ENCODE measurements at places on chromosomes 11 and 22.

DNA sequence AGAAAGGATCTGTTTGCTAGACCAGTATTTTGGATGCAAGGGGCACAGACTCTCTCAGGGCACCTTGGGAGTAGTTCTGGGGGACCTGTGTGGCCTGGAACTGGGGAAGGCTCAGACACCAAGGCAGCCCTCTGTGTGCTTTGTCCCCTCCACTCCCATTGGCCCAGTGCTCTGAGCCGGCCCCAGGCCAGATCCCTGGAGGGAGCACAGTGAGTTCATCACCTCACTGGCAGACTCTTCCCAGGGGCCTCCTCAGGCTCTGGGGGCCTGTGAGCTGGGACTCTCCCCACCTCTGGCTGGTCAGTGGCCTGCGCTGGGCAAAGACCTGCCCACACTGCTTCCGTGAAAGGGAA, 51.7 kb downstream of the CHRDL2 start:
- no peak for DNase-seq

DNA sequence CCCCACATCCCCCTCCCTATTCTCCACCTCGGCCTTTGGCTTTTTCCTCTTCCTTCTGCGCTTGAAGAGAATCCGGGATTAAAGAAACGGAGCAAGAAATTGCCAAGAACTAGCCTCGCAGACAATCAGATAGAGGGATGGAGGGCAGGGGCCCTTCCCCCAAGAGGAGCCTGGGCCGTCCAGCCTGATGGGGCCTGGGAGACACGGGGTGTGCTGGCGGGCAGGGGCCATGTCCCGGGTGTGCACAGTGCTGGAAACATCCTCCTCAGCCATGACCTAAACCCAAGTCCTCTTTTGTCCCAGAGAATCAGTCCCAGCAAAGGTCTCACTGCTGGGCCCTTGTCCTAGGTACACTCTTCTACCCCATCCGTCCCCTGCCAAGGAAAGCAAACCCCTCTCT, 47.7 kb upstream of the LMO1 start:
- DNase-seq = no peak

DNA sequence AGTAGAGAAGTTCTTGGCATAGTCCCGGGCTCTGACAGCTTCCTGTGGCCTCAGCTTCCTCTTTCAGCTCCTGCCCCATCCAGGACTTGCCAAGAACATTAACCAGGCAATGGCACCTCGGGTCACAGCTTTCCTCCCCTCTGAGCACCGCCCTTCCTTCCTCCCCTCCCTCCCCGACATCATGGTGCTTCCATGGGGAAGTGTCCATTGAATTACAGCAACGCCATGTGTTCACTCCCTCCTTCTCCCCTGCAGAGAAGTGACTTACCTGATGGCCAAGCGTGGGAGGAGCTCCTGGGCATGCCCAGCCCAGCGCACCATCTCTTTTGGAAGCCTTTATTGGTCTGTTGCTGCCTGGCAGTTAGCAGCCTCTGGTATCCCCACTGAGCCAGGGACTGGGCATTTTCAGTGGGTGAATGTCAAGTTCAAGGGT, 25.8 kb upstream of the DAGLA start:
- DNase-seq = peak; percentile 25

DNA sequence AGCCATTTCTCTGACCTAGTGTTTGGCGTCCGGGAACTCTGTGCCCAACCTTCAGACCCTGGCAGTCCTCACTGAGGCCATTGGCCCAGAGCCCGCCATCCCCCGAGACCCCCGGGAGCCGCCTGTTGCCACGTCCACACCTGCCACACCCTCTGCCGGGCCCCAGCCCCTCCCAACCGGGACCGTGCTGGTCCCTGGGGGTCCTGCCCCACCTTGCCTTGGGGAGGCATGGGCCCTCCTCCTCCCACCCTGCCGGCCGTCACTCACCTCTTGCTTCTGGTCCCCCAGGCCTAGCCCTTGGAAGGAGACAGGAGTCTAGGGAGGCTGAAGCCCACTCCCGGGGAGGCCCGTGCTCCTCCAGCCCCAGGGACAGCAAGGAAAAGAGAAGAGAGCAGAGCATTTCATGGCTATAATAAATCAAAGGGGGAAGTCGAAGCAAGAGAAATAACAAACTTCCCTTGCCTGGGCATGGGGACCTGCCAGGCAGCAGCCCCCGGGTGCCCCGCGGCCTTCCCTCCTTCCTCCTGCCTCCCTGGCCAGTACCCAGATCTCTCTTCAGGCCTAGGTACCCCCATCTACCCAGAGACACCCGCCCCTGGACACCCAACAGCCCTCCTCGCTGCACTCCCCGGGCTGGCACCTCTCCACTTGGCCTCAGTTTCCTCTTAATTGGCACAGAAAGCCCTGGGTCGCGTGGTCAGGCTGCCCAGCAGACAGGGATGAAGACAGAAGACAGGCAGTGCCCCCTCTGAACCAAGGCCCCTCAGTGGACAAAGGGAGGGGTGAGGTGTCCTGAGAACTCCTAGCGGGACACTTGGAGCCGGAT, 13.0 kb upstream of the SLC39A13 start:
- DNase-seq = no peak

- no peak for DNase-seq
These were observed 2.0 kb downstream of the SIPA1 start for GRCh38 chr11:65639623-65640482.

DNA sequence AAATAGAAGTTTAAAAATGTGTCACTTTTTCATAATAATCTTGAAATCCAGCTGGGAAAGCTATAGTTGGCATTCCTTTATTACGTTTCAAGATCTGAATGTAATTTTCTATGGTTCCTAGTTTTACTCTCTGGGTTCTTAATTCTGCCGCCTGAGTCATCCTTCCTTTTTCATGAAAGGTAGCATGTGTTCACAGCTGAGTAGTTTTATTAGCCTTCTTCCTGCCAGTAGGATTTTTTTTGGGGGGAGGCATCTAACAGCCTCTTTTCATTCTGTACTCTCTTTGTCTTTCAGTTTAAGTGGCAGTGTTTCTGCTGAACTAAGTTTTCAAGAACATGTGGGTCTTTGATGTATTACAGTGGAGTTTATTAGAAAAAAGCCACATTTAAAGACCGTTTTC, 36.5 kb downstream of the OR2AG2 start:
- DNase-seq = no peak

GRCh38 chr11:118845369-118845768, 38.3 kb upstream of the CXCR5 start:
- DNase-seq = no peak

DNA sequence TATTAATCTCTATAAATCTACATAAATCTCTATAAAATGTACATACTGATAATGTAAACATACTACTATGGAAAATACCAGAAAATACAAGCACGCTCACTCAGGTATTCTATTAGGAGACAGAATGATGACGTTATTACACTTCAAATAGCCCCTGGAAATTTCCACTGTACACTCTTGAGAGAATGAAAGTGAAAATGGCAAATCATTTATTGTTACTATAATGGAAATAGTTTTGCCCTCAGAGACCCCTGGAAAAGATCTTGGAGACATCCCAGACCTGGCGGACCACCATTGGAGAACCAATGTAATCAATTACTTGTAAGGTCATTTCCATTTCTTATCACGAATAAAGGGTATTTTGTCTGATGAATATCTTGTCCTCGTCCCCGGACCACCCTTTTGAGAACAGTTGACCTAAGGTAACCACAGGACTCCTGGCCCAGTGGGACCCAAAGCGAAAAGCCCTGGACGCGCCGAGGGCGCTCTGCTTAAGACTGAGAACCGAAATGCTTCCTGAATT, 509 bp upstream of the PRRG4 start:
- no peak for DNase-seq

GRCh38 chr22:40314041-40314440, 32.3 kb upstream of the ADSL start:
- DNase-seq = no peak

- no peak for DNase-seq
These were observed 152.4 kb upstream of the ZC3H12C start for GRCh38 chr11:109940816-109941215.

DNA sequence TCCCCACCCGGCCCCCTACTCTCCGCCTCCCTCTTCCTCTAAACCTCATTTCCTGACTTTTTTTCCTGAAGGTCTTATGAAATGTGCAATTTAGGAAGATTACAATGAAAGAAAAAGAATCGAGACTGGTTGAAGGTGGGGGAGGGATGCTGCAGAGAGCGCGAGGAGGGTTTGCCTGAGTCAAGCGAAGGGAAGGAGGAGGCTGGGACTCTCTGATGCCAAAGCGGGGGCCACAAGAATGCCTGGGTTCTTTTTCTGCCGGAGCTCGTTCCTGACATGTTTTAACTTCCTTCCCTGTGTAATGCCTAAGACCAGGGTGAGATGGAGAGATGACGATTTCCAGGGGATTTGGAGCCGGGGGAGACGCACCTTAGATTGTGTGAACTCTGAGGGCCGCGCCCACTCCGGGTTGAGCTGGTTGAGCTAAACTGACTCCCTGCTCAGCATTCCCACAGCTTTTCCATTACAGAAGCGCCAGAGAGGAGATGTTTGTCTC, 270.5 kb upstream of the SORL1-AS1 start:
- no peak for DNase-seq

GRCh38 chr11:119650251-119650650, 78.7 kb downstream of the NECTIN1 start:
- DNase-seq = no peak

DNA sequence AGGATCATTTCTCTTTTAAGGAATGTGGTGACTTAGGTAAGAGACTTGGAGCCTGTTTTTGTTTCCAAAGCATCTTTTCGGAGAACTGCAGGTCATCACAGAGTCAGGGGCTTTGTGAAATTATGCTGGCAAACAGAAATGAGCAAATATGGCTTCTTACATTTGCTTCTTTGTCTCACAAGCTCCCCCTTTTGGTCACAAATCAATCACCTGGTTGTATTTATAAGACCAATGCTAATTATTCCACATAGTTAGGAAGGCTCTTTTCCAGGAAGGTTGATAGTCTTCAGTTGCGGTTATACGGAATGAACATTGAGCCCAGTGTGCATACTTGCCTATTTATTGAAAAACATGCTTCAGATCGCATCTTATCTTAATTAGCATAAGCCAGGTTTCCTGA, 34.6 kb upstream of the CEP126 start:
- DNase-seq = peak; percentile 21

Measured in cerebellar cortex (tissue), 1 donor.